ENCODE measurements at places on chromosomes 11 and 22.

- no peak for DNase-seq
Observed at GRCh38 chr11:3130269-3131071, 34.6 kb downstream of the OSBPL5 start.

- DNase-seq: no peak
Observed at GRCh38 chr11:103798446-103798845, 238.0 kb upstream of the DDI1 start.

GRCh38 chr11:47264521-47264920 is 5.4 kb upstream of the MADD start:
- DNase-seq: no peak

DNA sequence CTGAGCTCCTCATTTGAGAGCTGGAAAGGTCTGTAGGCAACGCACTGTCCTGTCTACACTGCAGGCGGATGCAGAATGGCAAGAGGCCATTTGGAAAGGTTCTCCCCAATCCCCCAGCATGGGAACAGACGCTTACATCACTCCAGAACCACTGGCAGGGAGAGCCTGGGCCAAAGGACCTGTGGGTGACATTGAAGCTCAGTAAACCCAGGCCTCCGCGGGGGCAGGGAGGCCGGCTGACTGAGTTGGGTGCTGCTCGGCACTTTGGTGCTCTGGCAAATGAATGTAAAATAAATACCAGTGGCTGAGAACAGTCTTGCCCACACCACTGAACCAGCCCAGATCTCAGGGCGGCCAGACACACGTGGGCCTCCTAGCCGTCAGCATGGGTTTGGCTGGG is 22.4 kb downstream of the TOM1 start:
- DNase-seq: no peak

DNA sequence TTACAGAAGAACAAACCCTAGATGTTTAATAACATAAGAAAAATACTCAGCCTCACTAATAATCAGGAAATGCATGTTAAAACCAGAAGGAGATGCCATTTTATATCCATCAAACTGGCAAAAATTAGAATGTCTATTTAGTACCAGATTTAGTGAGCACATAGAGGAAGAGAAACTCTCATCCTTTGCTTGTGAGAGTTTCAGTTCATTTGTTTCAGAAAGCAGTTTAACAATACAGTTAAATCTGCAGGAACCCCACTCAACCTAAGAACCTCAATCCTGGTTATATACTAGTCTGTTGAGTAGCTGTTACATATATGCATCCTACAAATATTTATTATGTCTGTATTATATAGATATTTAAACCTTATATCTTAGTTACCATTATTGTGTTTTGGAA is 172.6 kb downstream of the WNT11 start:
- DNase-seq: no peak

DNA sequence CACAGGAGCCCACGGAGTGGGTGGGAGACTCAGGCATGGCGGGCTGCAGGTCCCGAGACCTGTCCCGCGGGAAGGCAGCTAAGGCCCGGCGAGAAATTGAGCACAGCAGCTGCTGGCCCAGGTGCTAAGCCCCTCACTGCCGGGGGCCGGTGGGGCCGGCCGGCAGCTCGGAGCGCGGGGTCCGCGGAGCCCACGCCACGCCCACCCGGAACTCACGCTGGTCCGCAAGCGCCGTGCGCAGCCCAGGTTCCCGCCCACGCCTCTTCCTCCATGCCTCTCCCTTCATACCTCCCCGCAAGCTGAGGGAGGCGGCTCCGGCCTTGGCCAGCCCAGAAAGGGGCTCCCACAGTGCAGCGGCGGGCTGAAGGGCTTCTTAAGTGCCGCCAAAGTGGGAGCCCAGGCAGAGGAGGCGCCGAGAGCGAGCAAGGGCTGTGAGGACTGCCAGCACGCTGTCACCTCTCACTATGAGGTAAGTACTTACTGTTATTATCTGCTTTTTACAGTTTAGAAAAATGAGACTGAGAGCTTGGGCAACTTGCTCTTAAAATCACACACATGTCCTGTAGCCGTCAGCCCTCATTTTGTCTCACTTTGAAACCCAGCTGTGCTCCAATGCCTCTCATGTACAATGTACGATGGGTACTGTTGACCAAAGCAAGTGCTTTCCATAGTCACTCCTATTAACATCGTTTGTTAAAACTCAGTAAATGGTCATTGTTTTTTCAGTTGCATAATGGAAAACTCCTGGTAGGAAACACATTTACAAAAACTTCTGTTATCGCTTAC is 12.2 kb upstream of the OR10D3 start:
- DNase-seq: no peak

GRCh38 chr11:45654231-45655011 is 11.0 kb downstream of the CHST1 start:
- no peak for DNase-seq

Data from HT1080 (cell line).